ENCODE measurements at places on chromosomes 2 and 18.

DNA sequence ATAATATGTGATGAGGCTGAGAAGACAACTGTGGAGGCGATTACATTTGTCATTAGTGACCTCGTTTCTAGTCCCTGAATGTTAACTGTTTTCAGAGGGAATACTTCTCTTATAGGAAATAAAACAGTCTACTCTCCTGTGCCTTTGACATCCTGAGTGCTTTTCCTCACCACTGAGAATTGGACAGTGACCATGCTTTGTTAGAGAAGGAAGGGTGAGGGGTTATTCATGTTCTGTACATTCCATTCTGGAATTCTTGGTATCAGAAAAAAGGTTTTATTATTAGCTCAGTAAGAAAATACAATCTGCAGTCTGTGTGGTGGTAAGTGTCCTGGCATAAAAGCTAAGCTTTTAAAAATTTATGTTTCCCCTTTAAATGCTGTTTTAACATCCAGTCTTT, 58.8 kb downstream of the PARD3B start:
- no peak for DNase-seq

- no peak for DNase-seq
Measured at GRCh38 chr2:224882291-224883171, 159.7 kb downstream of the DOCK10 start.

- DNase-seq: no peak
Measured at GRCh38 chr18:13288509-13289133, 70.1 kb downstream of the LDLRAD4 start.

DNA sequence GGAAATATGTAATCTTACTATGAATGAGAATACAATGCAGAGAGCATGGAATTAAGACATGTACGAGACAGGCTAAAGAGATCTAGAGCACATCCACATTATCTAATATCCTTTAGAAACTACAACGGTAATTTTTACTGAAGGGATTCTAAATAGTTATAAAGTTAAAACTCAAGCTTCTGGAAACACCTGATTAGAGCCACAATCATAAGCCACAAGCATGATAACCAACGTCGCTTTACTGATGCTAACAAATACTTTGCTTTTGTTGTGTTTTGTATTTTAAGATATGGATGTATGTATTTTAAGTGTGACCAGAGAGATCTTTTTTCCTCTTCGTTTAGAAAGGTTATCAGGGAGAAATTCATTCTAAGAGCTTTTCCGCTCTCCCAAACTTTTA, 44.0 kb upstream of the STK17B start:
- DNase-seq: no peak

GRCh38 chr2:182642328-182642727, 73.7 kb upstream of the DNAJC10 start:
- peak; percentile 16 for DNase-seq

DNA sequence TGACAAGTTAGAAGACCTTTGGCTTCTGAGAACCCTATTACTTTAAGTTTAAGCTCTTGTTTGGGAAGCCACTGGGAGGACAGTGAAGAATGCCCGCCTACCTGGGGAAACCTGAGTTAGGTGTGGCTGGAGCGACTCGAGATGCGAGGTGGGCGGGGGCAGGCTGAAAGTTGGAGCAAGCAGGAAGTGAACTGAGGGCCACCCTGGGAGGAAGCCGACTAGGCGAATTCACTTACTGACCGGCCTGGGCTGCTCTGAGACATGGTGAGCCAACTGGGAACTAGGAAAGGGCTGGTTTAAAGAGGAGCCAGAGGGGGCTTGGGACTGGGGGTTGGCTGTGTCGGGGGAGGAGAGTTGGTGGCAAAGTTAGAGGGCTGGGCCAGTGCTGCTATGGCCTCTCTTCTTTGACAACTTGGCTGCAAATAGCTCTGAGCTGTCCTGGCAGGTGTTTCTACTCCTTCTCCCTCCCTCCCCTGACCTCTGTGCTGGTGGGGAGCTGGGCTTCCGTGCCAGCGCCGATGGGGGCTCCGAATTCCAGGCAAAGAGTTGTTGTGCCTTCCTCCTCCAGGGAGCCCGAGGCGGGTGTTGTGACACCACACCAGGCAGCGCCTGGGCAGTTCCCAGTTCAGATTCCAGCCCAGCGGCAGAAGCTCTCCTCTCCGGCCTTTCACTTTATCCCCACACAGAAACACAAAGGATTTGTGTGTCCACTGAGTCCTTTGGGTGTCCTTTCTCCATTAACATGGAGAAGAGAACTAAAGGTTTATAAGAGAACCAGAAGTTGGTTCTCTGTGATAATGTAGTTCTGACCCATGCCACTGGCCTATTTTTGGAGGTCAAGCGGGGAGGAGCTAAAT, at the start of gene VAMP8:
VAMP8 (plus strand) TSS at position 201 of the 857 bp plus-strand sequence; CDS start at position 262, 61 bp downstream.
- peak; percentile 66 for DNase-seq

- no peak for DNase-seq
Measured at GRCh38 chr18:77866351-77866750, 616.7 kb downstream of the GALR1 start.

DNA sequence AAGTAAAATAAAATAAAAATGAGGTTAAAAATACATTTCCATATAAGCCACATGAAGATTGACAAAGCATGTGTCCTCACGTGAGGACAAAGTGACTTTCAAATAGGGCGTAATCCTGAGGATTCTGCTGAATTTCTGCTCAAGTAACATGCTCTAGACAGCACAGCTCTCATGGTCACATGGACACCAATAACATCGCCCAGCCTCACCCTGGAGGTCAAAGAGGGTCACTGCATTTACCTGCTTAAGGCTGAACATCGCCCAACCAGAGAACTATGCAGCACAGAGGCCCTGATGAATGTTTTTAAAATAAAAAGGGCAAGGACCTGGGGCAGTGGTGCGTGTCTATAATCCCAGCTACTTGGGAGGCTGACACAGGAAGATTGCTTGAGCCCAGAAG, 30.2 kb downstream of the TGFBRAP1 start:
- no peak for DNase-seq

- no peak for DNase-seq
Measured at GRCh38 chr18:39622431-39622830, 2056.8 kb upstream of the CELF4 start.

GRCh38 chr18:57737400-57738060, 65.6 kb downstream of the ATP8B1 start:
- DNase-seq: no peak

DNA sequence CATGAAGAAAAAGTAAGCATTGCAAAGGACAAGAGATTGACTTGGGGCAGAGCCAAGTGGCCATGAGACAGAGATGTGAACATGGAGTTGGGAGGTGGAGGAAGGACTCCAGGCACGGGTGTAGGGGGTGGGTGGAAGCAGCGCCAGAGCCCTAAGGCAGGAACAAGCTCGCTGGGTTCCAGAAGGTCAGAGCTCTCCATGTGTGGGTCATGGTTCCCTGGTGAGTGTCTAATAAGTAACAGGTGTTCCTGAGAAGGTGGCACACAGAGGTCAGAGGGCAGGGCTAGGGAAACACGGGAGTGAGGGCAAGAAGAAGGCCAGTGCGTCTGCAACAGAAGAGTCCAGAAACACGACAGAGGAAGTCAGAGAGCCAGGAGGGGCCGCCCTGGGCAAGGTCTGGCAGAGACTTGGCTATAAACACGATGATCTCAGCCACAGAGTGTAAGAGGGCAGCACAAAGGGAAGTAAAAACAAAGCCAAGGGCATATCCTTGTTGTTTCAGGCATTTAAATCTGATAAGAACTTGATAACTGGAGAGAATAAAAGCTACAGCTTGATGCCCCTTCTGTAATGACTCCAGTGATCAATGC, 260.8 kb downstream of the TGIF1 start:
- DNase-seq: no peak

- no peak for DNase-seq
Measured at GRCh38 chr2:16199882-16200553, 259.7 kb downstream of the MYCN start.

- DNase-seq: no peak
Measured at GRCh38 chr18:49618742-49619681, 57.2 kb downstream of the LIPG start.

DNA sequence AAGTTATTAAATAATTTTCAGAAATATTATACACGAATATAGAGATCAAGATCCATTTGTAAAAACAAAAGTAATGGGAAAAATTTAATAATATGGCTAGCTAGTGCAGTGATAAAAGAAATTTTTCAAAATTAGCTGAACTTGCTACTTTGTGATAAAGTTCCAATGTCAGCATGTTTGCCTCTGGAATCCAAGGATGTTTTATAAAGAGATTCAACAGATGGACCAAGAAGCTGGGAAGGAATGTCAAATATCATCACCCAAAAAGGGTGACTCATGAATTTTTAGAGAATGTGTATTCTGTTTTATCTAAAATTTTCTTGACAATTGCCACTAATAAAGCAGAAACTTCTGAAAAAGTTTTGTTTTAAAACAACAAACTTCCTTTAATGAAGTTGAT, 95.3 kb downstream of the FSIP2 start:
- no peak for DNase-seq

DNA sequence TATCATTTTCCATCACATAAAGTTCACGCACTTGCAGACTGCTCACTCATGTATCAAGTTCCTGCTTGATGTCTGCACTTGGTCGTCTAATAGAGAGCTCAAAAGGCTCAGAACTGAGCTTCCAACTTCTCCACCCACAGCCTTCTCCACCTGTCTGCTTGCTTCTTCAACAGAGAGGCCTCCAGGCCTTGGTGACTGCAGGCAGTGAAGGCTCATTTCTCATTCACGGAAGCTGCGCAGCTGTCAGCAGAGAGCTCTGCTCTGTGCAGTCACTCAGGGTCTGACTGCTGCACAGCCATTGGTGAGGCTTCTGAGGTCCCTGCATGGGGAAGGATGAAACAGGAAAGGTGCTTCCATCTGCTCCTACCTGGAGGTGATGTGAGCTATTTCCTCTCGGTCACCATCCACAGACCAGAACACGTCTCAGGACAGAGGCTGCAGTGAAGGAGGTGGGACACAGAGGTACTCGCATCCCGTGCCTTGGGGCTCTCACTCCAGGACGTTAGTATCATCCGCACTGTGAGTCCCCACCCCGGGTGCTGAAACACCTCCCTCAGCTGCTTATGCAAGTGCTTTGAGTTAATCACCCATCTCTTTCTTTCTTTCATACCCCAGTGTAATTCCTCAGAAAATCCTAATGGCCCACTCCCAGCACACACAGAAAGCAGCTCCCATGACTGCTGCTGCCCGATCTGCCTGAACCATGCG, 126.2 kb downstream of the TMEM18 start:
- DNase-seq: no peak

DNA sequence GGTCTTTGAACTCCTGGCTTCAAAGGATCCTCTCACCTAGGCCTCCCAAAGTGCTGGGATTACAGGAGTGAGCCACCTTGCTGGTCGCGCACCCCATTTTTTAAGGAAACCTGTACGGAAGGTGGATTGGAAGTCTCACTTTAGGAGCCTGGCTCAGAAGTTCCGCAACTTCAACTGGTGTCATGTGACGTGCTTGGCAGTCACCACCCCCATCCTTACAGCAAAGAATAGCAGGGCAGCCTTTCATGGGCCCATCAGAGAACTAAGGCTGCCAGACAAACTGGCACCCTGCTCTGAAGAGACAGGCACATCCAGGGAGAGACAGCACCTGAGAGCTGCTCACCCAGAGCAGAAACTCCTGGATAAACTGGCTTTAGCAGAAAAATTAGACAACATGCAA, 3.3 kb upstream of the SLC66A2 start:
- DNase-seq: no peak

- DNase-seq: no peak
Measured at GRCh38 chr18:55488473-55488872, 99.5 kb downstream of the TCF4 start.

DNA sequence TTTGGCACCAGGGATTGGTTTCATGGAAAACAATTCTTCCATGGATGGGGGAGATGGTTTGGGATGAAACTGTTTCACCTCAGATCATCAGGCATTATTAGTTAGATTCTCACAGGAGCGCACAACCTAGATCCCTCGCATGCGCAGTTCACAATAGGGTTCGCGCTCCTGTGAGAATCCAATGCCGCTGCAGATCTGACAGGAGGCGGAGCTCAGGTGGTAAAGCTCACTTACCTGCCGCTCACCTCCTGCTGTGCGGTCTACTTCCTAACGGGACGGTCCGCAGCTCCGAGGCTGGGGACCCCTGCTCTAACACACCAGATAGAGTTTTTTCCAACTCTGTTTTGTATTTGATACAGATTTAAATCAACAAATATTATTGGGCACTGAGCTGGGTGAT, 286.5 kb downstream of the MTX2 start:
- DNase-seq: no peak

DNA sequence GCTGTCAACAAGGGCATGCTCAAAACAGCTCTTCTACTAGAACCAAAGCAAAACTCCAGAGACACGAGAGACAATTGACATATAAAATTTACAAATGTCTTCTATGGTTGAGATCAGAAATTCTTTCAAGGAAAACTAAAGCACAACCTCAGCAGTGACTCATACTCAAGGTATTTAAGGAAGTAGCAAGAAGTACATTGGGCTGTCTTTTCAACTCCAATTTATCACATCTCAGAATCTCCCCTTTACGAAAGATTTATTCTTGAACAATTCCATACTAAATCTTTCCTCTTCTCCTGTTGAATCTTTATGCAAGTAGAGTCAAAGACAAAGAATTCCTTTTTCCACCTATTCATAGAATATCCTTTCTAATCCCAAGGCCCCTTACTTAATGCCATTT, 324.0 kb downstream of the IRS1 start:
- no peak for DNase-seq

DNA sequence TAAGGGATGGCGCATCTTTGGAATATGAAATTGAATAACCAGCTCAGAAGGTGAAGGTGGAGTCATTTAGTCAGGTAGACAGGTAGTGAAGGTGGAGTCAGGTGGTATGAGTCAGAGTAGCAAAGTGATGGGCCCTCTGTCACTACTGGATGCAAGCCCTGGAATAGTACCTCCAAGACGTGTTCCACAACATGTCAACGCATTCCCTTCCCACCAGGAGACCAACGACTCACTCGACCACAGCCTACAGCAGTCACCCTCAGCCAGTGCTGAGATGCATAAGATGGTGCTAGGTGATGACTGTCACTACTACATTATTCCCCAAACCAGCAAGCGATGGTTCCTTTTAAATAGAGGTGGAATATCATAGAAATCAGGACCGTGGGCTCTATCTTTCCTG, 6.8 kb downstream of the CPLX4 start:
- DNase-seq: no peak

- no peak for DNase-seq
Measured at GRCh38 chr18:79553154-79553553, 126.4 kb upstream of the CTDP1 start.

GRCh38 chr2:18117592-18117991, 239.1 kb downstream of the KCNS3 start:
- no peak for DNase-seq

- no peak for DNase-seq
Measured at GRCh38 chr2:109212836-109213563, 84.0 kb downstream of the SH3RF3 start.

GRCh38 chr2:69720404-69720803, 21.5 kb upstream of the ANXA4 start:
- DNase-seq: no peak

DNA sequence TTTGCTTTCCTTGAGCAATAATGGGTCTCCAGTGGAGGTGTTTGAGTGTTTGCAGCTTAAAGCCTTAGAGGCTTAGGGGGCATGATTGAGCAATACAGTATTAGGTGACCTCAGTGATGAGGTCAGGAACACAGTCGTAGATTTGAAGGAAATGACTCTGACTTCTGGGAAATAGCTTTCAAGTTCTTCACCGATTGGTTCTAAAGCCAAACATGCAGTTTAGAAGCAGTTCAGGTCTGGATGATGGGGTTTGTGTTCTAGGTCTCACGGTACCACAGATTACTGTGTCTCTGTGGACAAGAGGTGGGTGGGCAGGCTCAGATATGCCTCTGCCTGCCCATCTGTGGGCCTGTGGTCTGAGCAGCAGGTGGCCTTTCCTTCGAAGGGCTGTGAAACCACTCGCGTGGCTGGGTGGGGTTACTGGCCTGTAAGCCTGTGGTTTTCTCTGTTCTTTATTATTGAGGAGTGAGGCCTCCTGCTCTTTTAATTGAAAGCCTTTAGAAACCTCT, 7.8 kb downstream of the MTHFD2 start:
- no peak for DNase-seq

Measured in activated gamma-delta T cell treated with Interleukin-2 at 50 U/mL for 16 hours (primary cell).